ENCODE measurements at places on chromosomes 5 and 9.

GRCh38 chr5:126577415-126577814 is 17.6 kb downstream of the ALDH7A1 start:
- no peak for DNase-seq

DNA sequence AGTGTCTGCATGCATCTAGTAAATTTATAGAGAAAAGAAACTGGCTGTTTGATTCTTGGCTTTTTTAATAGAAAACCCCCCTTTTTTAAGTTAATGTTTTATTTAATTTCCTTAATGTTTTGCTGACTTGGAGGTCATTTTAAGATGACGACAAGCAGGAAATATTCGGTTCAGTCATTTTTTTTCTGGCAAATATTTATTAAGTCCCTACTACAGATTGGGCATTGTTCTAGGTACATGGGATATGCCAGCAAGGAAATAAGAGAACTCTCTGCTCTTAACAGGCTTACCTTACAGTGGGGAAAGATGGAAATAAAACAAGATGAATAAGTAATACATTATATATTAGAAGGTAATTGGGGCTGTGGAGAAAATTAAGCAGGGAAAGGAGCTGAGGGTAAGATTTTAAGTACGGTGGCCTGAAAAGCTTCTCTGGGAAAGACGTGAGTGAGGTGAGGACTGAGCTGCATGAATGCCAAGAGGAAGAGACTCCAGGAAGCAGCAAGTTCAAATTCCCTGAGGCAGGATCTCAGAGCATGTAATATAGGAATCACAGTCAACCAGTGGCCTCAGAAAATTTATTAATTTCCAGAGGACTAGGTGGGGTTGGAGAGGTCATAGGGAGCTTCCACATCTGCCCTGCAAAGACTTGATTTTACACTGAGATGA is 316.0 kb upstream of the DAP start:
- DNase-seq: no peak

- peak; percentile 45 for DNase-seq
These were observed 12.4 kb downstream of the PTTG1 start for GRCh38 chr5:160434022-160434531.

DNA sequence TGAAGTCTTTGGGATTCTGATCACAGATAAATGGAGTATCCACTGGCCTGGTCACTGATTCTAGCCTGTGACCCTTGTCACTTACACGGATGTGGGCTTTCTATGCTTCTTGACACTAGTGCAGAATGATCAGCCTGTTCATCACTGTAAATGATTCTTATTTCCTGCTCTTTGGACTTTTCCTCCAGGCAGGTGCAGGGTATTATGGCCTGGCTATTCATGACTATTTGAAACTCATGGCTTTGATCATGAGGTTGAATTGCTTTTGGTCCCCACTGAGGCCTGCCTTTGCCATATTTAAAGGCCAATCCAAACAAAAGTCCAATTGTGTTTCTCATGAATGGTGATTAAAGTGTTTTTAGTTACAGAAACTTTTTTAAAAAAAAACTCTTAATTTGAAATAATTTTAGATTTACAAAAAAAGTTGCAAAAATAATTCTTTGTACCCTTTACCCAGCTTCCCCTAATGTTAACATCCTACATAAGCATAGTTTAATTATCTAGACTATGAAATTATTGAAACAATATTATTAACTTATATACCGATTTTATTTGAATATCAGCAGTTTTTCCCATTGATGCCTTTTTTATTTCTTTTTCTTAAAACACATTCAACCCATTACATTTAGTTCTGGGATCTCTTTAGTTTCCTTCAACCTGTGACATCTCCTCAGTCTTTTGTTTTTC is 68.1 kb downstream of the GALNT10 start:
- no peak for DNase-seq

- DNase-seq: no peak
These were observed 55.0 kb upstream of the IL33 start for GRCh38 chr9:6160579-6160978.

DNA sequence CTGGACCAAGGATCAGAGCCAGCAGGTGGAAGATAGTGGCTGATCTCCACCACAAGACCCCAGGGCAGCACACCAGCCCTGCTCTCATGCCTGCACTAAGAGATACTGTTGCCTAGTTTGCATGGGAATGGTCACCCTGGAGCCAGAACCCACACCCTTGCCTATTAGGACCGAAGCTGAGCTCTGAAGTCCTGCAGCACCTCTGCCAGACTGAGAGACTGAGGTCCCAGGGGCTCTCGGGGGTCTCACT is 11.3 kb downstream of the ACSL6 start:
- DNase-seq: no peak

DNA sequence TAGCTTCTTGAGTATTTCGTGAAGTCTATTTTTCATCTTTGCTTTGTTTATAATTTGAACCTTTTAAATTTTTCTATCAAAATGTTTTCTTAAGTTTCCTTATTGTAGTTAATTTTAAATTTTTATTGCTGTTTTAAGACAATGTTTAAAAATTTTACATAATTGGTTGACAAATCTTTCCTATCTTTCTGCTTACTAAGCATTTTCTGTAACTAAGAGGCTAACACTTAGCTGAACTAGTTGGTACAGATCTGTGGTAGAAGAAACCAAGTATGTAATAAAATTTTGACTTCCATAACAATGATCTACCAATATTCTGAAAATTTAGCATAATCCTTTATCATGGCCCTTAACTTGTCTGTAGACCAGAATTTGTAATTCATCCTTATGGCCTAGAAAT is 32.3 kb upstream of the TNPO1 start:
- DNase-seq: no peak

- peak; percentile 47 for DNase-seq
These were observed 54.0 kb downstream of the PLPP1 start for GRCh38 chr5:55480781-55481180.

DNA sequence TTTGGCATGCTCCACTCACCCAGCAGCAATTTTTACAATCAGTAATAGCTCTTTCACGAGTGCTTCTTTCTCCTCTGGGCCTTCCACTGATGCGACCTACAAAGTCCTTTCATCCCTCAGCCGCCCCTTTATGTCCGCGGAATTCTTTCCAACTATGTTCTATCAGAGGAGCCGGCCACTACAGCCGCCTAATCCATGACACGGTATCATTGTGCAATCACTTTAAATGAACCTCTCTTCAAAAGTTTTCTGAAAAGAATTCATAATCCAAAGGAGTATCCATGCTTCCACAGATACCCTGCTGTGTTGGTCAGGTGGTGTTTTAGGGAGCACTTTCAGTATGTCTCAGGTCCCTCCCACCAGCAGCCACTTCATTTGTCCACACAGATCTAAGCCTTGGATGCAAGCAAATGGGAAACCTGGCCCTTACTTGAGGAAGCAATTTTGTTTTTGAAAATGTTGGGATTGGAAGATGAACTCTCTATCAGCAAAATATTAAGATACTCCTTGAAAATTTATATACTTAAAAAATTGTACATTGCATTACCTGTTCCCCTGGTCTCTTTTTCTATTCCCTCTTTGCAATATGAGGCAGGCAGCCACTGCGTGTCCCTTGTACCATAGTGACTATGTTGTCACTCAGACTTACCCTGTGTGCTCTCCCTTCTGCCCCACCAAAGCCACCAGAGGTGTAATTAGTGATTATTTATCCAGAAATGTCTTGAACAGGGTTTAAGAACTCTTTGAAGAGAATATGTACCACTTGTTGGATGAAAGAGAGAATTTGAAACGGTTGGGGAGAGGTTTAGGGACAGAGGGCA is 12.9 kb upstream of the MEF2C start:
- no peak for DNase-seq

DNA sequence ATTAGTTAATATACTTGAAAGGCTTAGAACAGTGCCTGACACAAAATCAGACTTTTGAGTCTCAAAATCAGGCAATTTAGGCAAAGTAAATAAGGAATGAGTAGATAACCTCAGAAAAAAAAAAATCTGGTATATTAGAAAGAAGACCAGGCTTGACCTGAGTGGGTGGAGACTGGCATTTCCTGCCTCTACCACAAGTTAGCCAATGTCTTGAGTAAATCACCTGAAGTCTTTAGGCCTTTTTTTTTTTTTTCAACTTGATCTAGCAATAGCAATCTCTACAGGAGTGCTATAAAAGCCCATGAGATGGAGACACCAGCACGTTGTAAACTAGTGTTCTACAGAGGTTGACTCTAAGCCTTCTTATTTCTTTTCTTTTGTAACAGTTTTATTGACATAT is 104.2 kb upstream of the RASEF start:
- peak; percentile 33 for DNase-seq

- DNase-seq: peak; percentile 69
These were observed 20.8 kb upstream of the ADRB2 start for GRCh38 chr5:148805326-148806290.

DNA sequence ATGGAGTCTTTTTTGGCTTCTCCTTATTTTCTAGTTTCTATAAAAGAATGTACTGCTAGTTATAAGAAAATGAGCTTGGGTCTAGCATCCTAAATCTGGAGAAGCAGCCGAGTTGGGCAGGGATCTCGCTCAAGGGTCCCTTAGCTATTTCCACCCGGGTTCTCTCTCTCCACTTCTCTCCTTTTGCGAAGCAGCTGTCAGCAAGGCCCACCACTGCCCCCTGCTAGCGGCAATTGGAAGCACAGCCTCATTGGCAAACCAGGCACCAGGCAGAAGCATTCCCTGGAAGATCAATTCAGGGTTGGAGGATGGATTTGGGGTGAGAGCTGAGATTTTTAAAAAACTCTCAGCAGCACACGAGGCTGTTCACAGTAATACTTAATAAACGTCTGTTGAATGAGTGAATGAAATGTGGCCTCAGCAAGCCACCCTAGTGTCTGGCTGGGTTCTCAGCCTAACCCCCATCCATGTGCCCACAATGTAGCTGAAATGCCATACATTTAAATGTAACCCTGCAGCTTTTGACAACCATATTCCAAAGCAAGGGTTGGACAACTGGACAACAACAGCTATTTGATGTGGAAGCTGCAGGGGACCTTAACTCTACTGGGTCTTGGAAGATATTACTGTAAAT is 34.6 kb upstream of the TNIP1 start:
- peak; percentile 24 for DNase-seq

DNA sequence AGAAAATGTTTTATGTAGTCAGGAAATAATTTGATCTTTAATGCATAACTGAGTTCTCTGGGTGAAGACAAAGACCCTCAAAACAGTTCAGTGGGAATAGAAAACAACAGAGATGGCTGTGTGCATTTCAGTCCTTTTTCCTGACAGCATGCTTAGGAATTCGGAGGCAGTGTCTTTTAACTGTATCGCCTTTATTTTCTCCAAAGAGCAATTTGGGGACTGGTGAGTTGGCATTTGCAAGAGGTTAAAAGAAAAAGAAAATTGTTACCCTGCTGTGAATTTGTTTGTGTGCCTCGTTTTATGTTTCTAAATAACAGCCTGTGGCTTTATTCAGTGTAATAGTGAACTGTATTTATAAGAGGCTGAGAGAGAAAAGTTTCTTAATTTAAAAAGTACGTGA is 227.8 kb upstream of the DMAC1 start:
- no peak for DNase-seq

DNA sequence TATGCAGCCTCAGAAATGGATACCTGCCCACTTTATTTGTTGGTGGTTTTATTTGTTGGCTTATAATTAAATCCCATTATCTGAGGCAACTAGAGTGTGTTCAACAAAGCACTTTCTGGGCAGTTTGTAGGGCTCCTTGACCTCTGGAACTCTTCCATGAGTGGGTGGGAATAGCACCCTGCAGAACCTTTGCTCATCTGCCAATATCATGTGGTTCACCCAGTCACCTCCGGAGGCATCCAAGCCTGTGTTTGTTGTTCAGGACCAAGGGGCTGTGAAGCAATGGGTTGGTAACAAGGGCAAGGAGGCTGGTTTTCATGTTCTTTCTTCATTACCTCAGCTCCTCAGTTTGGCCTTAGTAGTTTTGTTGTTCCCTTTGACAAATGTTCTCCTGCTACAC is 314.0 kb downstream of the NDUFS4 start:
- DNase-seq: no peak

DNA sequence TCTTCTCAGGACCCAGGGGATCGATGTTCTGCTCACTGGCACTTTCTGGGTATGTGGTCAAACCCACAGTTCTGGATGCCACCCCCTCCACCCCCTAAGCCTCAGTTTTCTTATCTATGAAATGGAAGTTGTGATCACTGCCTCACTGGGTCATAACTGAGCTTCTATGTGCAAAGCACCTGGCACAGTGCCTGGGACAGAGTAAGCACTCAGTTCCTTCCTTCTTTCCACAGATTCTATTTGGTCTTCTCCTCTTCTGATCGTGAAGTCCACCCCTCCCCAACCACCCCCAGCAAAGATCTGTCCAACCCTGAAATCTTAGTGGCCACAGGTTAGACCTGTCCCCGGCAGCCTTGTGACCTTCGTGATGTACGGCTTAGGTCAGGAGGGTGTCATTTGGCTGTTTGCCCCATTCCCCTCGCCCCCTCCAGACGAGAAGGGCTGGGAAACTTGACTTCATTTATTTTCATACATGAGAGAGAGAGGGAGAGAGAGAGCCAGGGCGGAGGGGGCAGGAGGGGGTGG is 181.4 kb downstream of the FGF18 start:
- DNase-seq: no peak

- DNase-seq: no peak
These were observed 397.0 kb downstream of the NR2F1-AS1 start for GRCh38 chr5:93184041-93184440.

DNA sequence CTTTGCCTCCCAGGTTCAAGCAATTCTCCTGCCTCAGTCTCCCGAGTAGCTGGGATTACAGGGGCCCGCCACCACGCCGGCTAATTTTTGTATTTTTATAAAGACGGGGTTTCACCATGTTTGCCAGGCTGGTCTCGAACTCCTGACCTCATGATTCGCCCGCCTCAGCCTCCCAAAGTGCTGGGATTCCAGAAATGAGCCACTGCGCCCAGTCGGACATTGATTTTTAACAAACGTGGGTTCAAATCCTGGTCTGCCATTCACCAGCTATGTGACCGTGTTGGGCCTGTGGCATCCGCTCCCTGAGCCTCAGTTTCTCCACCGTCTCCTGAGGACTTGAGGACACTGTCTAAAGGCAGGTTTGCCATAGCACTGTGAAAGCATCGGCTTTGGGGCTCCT is 41.8 kb upstream of the NEK6 start:
- no peak for DNase-seq

DNA sequence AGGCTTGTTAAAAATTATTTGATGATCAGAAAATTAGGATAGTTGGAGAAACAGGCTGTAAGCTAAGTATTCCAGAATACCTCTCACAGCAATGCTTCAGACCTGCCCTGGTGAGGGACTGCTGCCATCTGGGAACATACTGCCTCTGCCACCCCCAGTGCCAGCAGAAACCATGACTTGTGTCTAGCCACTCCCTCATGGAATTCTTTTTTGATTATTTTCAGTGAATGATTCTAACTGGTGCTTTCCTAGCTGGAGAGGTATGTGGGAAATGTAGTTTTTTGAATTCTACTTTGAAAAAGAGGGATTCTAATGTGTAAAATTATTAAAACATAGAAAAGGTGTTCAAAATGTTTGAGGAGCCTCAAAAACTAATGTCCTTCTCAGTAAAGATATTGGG is 126.3 kb downstream of the HMHB1 start:
- no peak for DNase-seq

- DNase-seq: peak; percentile 89
These were observed 521.0 kb upstream of the WWC1 start for GRCh38 chr5:167770461-167770860.
